ENCODE measurements at places on chromosomes 16 and 17. TPM values are rescaled to one million over a fixed set of nuclear protein-coding genes. Genes with fewer than 3 reads are reported as not detected.
A peak's percentile ranks its signal among the peaks of the same experiment; 100 is the strongest.

Gene ZP2
- not detected for polyA plus RNA-seq

Gene MVD
- polyA plus RNA-seq = 17.9 TPM

DNA sequence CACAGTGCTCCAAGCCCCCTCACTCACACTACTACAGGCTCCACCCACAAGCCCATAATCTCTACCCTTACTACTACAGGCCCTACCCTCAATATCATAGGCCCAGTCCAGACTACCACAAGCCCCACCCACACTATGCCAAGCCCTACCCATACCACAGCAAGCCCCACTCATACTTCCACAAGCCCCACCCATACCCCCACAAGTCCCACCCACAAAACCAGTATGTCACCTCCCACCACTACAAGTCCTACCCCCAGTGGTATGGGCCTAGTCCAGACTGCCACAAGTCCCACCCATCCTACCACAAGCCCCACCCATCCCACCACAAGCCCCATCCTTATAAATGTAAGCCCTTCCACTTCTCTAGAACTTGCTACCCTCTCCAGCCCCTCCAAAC, 13.8 kb downstream of the RIPOR1 start:
- peak; percentile 71 for DNase-seq

GRCh38 chr16:75043175-75043895, 44.5 kb downstream of the ZNRF1 start:
- DNase-seq = no peak

- no peak for DNase-seq
Observed at GRCh38 chr16:6247775-6248174, 1084.9 kb upstream of the RBFOX1 start.

Gene TCAP
- polyA plus RNA-seq = 0.24 TPM

GRCh38 chr17:72913142-72913682, 179.3 kb downstream of the SLC39A11 start:
- DNase-seq = no peak

- no peak for DNase-seq
Observed at GRCh38 chr16:58492066-58492465, 7.9 kb upstream of the NDRG4 start.

Data from naive B cell (primary cell).